Ovary (tissue), 10 donors: ENCODE measurements at places on chromosomes 2 and 18. TPM values are rescaled to one million over a fixed set of nuclear protein-coding genes. Genes with fewer than 3 reads are reported as not detected.
A peak's percentile ranks its signal among the peaks of the same experiment; 100 is the strongest.

- no peaks in the 10 kb centered on the region for H3K27me3 ChIP-seq
- H3K4me3 ChIP-seq, result no peak overlapping the region
- no peak overlapping the region for H3K27ac ChIP-seq
Measured at GRCh38 chr2:230942920-230943896, 18.2 kb upstream of the GPR55 start.

DNA sequence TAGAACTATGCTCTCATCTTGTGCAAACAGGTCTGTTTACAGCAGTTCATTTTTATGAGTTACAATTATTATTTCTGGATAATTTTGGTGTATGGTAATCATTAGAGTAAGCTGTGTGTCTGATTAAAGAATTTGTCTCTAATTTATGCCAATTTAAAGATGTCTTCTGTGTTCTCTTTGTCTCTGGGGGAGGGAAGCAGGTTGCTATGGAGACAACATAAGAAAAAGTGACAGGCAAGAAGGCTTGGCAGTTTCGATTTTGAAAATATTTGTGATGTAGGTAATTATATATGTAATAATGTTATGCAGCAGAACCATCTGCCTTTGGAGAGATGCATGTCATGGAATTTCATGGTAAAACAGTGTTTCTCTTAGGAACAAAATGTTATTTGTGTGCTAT lies 78.2 kb downstream of the SH3RF3 start:
- no peaks in the 10 kb centered on the region for H3K4me1 ChIP-seq
- no peak for DNase-seq
- no peak overlapping the region for H3K4me3 ChIP-seq
- H3K27ac ChIP-seq, result no peak overlapping the region
- no peaks in the 10 kb centered on the region for H3K36me3 ChIP-seq

DNA sequence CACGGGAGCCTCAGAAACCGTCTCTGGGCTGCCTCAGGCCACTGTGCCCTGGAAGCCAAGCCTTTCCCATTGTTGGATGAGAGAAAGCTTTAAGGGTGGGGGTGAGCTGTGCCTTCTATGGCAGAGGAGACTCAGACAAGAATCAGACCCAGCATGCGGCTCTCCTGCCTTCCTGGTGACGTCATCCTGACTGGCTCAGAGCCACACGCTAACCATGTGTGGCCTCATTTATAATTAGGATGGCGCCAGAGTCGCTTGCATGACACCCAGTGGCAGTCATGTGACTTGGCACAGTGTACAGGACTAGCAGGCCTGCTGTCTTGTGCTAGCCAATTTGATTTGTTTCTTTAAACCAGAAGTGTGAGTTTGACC lies 99.1 kb downstream of the SH3BP4 start:
- H3K4me3 ChIP-seq, result no peak overlapping the region
- H3K27me3 ChIP-seq, result no peaks in the 10 kb centered on the region
- no peak overlapping the region for H3K27ac ChIP-seq
- no peaks in the 10 kb centered on the region for H3K36me3 ChIP-seq
- no peaks in the 10 kb centered on the region for H3K4me1 ChIP-seq

DNA sequence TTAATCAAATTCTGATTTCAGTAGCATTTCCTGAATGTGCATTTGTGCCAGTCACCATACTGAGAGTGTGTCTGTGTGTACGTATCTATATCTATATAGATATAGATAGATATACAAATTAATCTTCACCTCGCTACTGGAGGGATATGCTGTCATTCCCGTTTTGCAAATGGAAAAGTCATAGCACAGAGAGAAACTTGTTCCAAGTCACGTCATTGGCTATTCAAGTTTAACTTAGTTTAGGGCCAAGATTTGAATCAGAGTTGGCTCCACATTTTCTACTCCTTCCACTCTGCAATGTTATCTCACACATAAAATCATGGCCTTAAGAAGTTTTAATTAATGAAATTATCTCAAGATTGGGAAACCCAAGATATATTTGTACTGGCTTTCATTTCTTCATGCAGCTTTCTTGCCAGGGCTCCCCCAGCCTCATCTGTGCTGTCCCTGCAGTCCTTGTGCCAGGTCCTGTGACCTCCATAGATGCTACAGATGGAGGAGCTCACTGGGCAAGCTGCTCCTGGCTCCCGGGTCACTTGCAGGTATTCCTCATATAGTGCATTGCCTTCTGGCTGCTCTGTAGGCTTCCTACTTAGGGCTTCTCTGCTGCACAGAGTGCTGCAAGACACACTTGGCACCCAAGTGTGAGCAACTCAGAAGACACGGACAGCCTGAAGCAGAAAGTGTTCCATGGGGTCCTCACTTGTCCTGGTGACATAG lies 245.8 kb downstream of the KCNS3 start:
- no peaks in the 10 kb centered on the region for H3K36me3 ChIP-seq
- no peaks in the 10 kb centered on the region for H3K4me1 ChIP-seq
- no peak overlapping the region for H3K4me3 ChIP-seq
- no peak for DNase-seq

DNA sequence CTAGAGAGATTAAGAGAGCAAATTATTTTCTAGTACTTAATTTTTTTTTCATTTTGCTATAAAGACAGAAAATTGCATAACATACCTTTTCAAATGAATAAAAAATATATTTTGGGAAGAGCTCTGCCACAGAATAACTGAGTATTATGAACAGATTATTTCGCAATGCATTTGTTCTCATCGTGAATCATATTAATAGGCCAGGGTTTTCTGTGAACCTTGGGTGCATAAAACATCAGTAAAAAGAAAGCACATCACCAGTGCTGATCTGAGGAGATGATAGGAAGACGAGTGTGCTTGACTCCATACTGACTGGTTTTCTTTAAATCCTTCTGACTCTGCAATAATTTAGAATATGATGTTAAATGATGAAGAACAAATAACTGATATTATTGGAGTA lies 409.1 kb downstream of the CPS1 start:
- no peak overlapping the region for H3K27ac ChIP-seq
- H3K4me3 ChIP-seq, result no peak overlapping the region
- H3K36me3 ChIP-seq, result no peaks in the 10 kb centered on the region

- H3K27ac ChIP-seq, result no peak overlapping the region
- no peak overlapping the region for H3K4me3 ChIP-seq
- no peaks in the 10 kb centered on the region for H3K27me3 ChIP-seq
Measured at GRCh38 chr2:60676706-60677330, 79.2 kb upstream of the PAPOLG start.

DNA sequence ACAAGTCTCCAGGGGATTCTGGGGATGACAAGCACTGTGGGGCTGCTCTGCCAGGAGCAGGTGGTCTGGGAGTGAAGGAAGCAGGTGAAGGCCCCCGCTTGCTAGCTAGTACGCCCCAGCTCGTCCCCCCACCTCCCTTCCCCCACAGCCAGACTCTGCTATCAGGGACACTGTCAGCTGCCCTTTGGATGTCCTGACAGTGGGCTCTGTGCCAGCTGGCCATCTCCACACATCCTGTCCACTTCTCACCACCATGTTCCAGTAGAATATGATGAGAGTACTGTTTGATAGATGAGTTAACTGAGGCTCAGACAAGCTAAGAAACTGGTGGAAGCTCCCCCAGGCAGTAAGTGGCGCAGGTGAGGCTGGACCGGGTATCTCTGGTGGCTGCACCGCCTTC lies 276.2 kb downstream of the CELF4 start:
- no peaks in the 10 kb centered on the region for H3K27me3 ChIP-seq
- no peak overlapping the region for H3K27ac ChIP-seq
- no peaks in the 10 kb centered on the region for H3K4me1 ChIP-seq

GRCh38 chr2:192657362-192657761 lies 462.6 kb upstream of the TMEFF2 start:
- H3K4me3 ChIP-seq, result no peak overlapping the region
- no peak for DNase-seq
- H3K27ac ChIP-seq, result no peak overlapping the region
- H3K27me3 ChIP-seq, result no peaks in the 10 kb centered on the region
- H3K4me1 ChIP-seq, result no peaks in the 10 kb centered on the region

- H3K27ac ChIP-seq, result no peak overlapping the region
- no peak for DNase-seq
- no peak overlapping the region for H3K4me3 ChIP-seq
- no peaks in the 10 kb centered on the region for H3K36me3 ChIP-seq
- no peaks in the 10 kb centered on the region for H3K4me1 ChIP-seq
- H3K27me3 ChIP-seq, result no peaks in the 10 kb centered on the region
Measured at GRCh38 chr2:157538064-157538463, 90.6 kb downstream of the ACVR1C start.

DNA sequence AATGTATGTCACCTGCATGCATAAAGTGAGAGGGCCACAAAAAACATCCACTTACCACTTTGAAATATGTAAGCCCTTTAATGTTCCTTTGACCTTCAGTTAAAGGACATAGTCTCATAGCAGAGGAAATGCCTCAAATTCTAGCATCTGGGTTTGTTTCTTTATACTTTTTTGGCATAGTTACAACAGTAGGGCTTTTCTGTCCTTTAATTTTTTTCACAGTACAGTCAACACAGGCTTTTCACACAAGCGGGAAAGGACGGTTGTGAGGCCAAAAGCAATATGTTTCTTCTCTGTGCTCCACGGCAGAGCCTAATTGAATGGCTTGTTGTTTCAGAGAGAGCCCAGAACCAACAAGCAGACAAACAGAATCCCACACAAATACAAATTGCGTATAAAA lies 57.6 kb downstream of the CRIM1 start:
- no peak overlapping the region for H3K27ac ChIP-seq
- no peaks in the 10 kb centered on the region for H3K36me3 ChIP-seq
- no peaks in the 10 kb centered on the region for H3K27me3 ChIP-seq
- DNase-seq, result no peak

DNA sequence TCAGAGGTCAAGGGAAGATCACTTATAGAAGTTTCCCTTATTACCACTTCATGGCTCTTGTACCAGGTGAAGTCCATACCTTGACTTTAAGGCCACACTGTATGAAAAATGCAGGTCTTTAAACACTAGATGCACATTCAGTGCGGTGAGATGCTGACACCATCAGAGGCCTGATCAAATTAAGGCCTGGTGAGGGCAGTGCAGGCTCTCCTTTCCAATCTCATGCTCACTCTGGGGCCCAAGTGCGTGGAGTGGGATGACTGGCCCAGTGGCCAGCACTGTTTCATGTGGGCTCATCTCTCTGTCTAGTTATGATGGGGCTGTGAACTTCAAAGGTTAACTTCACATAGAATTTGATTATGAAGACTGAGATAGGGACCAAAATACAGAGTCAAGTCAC lies 281.1 kb downstream of the SLC4A3 start:
- no peaks in the 10 kb centered on the region for H3K27me3 ChIP-seq
- no peak overlapping the region for H3K27ac ChIP-seq
- peaks cover 3% of the 10 kb centered on the region for H3K4me1 ChIP-seq
- H3K36me3 ChIP-seq, result no peaks in the 10 kb centered on the region

DNA sequence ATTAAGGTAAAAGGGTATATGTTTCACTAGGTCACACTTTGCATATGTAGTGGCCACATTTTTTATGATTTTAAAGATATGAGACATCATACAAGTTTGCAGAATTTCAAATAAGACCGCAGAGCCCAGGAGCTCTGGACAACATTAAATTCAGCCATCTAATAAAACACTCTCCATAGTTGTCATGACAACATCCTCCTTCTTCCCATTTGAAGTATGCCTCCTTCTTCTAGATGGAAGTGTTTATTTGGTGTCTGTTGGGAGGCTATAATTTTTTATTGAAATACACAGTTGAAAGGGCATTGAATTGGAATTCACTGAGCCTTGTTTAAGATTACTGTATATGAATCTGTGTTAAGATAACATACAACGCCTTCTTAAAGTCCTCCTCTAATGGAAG lies 467.3 kb downstream of the CMPK2 start:
- no peaks in the 10 kb centered on the region for H3K36me3 ChIP-seq
- no peaks in the 10 kb centered on the region for H3K4me1 ChIP-seq
- H3K27ac ChIP-seq, result no peak overlapping the region
- no peaks in the 10 kb centered on the region for H3K27me3 ChIP-seq
- H3K4me3 ChIP-seq, result no peak overlapping the region
- no peak for DNase-seq

DNA sequence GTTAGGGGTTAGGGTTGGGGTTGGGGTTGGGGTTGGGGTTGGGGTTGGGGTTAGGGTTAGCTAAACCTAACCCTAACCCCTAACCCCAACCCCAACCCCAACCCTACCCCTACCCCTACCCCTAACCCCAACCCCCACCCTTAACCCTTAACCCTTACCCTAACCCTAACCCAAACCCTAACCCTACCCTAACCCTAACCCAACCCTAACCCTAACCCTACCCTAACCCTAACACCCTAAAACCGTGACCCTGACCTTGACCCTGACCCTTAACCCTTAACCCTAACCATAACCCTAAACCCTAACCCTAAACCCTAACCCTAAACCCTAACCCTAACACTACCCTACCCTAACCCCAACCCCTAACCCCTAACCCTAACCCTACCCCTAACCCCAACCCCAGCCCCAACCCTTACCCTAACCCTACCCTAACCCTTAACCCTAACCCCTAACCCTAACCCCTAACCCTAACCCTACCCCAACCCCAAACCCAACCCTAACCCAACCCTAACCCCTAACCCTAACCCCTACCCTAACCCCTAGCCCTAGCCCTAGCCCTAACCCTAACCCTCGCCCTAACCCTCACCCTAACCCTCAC lies 24.1 kb upstream of the RABL2A start:
- peak overlapping the region; percentile 47 for H3K4me3 ChIP-seq
- no peak for DNase-seq
- peaks cover 1% of the 10 kb centered on the region for H3K4me1 ChIP-seq
- H3K27me3 ChIP-seq, result no peaks in the 10 kb centered on the region
- peak overlapping the region; percentile 61 for H3K27ac ChIP-seq

GRCh38 chr2:112793449-112793978 lies 9.2 kb upstream of the IL1A start:
- no peak for DNase-seq
- H3K36me3 ChIP-seq, result no peaks in the 10 kb centered on the region
- no peak overlapping the region for H3K4me3 ChIP-seq
- no peaks in the 10 kb centered on the region for H3K27me3 ChIP-seq

- H3K27ac ChIP-seq, result no peak overlapping the region
- no peaks in the 10 kb centered on the region for H3K27me3 ChIP-seq
- no peaks in the 10 kb centered on the region for H3K4me1 ChIP-seq
- no peak for DNase-seq
- no peaks in the 10 kb centered on the region for H3K36me3 ChIP-seq
- no peak overlapping the region for H3K4me3 ChIP-seq
Measured at GRCh38 chr18:33838054-33838453, 260.0 kb downstream of the ASXL3 start.

GRCh38 chr2:235227590-235227989 lies 266.3 kb upstream of the AGAP1 start:
- DNase-seq, result no peak
- H3K4me1 ChIP-seq, result peaks cover 9% of the 10 kb centered on the region
- H3K27ac ChIP-seq, result no peak overlapping the region

GRCh38 chr18:9631814-9632496 lies 17.6 kb upstream of the PPP4R1 start:
- no peaks in the 10 kb centered on the region for H3K4me1 ChIP-seq
- H3K27ac ChIP-seq, result no peak overlapping the region
- H3K36me3 ChIP-seq, result no peaks in the 10 kb centered on the region
- H3K27me3 ChIP-seq, result no peaks in the 10 kb centered on the region
- H3K4me3 ChIP-seq, result no peak overlapping the region
- no peak for DNase-seq

DNA sequence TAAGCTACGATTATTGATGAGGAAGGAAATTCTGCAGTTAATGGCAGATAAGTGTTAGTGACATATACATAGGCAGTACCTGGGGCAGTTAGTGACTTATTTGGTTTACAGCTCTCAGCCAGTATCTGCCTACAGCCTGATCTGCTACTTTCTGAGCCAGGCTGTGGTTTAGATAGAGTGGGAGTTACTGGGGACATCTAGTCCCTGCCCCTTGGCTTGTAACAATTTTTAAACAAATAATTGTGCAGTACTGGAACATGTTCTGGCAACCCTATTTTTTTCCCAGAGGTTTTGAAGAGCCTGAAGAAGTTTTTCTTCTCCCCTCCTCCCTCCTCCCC lies 2.3 kb downstream of the KIF5C start:
- no peak overlapping the region for H3K4me3 ChIP-seq
- no peaks in the 10 kb centered on the region for H3K27me3 ChIP-seq
- no peak for DNase-seq
- H3K4me1 ChIP-seq, result no peaks in the 10 kb centered on the region

CRYGC gene
- total RNA-seq, result not detected

DLGAP1 gene
- 9.8 TPM for total RNA-seq

TUBA3D gene
- 0.15 TPM for total RNA-seq

SLC38A11 gene
- 1.2 TPM for total RNA-seq
